CD14-positive monocyte (primary cell): ENCODE measurements at places on chromosomes 11 and 22.

DNA sequence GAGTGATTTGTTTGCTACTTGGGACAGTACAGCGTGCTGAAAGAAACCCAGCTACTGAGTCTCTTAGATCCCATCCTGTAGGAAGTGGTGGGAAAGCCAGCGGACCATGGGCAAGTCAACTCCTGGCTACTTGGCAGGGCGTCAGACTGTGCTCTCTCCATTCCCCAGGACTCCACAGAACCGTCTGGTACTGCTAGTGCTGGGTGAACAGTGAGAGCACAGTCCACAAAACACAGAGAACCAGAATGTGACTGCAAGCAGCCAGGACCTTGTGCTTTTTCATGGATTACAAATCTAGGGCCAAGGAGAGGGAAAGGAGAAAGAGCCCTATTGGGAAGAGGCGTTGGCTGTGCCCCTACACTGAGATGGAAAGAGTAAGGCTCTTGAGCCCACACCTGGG lies 10.2 kb downstream of the BID start:
- no peak for DNase-seq

DNA sequence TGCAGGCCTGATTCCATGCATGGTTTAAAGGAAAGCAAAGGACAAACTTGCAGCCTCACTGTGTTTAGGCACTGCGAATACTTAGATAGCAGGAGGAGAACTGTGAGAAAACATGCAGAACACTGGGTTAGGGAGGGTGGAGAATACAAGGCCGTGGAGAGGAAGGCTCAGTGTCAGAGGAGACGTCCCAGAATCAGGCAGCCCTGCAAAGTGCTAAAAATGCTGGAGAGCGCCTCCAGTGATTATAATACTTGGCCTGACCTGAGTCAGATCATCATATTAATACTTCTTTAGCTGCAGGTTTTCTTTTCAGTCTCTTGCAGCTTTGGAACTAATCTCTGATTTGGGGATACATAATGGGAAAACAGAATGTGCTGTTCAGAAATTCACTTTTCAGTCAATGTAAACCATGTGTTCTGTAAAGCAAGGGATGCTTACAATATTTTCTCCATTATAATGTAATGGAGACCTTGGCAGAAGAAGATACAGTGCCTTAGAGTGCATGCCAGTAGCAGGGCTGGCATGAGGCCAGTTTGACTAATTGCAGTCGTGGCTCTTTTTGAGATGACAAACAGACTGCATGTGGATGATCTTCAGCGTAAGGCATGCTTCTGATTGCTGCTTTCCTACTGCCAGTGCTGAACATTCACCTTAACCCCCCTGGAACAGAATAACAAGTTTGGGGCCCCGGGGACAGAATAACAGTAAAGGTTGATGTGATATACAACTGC lies 16.8 kb downstream of the EXT2 start:
- no peak for DNase-seq

DNA sequence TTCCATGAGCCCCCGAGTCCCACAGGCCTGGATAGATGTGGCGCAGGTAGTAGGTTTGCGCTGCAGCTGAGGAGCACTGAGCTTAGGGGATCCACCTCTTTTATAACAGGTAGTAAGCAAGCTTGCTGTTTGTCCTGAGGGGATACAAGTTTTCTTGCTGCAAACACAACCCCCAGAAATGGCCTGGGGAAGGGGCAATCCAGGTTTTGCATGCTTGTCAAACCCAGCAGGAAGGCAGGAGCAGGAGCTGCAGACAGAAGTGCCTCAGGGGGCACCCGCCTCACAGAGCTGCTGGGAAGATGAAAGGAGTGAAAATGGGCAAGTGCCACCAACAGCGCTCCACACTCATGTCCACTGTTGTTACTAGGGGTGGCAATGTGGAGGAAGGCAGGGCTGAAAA lies 18.5 kb downstream of the APOL5 start:
- no peak for DNase-seq

DNA sequence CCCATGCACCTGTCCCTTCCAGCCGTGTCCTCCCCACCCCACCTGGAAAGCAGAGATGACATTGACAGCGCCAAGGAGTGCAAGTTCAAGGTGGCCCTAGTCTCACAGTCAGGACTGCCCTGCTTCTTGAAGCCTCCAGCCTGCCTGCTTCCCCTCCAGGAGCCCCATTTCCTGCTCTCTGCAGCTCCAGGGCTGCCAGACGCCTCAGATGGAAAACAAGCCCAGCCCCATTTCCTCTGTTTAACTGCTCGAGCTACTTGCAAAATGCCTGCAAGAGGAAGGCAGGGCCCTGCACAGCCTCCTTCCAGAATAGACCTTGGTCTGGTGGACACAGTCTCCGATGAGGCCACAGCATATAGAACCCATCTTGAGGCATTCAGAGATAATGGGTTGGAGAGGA lies 5.0 kb upstream of the DGKZ start:
- peak; percentile 53 for DNase-seq

- no peak for DNase-seq
Observed at GRCh38 chr22:24466716-24467328, 28.3 kb upstream of the UPB1 start.

DNA sequence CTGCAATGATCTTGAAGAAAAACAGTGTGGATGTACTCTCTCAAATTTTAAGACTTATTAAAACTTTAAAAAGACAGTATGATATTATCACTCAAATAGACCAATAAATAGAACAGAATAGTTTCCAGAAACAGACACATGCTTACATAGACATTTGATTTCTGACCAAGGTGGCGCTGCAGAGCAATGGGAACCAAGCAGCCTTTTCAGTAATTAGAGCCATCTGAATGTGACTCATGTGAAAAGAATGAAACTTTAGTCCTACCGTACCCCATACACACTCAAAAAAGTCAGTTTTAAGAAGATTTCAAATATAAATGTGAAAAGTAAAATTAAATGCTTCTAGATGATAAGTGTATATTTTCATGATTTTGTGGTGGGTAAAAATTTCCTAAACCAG lies 74.2 kb upstream of the MS4A8 start:
- DNase-seq: no peak

GRCh38 chr11:3095712-3096361 lies 38.6 kb upstream of the CARS1 start:
- no peak for DNase-seq

GRCh38 chr11:102849311-102849710 lies 5.9 kb upstream of the MMP3 start:
- DNase-seq: no peak
